ENCODE measurements at places on chromosomes 1 and 21.

DNA sequence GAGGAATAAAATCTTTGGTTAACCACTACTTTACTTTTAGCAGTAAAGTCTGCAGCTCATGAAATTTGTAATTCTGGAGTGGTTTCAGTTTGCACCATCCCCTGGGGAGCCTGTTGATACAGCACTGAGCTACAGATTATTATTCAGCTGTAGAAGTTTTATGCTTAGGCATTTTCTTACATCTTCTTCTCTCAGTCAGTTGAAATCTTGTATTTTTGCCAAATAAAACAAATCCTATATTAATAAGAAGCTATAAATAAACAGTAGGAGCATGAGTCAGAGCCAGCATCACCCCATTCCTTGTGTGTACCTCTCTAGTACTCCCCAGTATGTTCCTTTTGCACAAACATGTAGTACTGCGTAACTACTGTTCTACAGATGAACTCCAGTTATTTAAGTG, 118.9 kb downstream of the ATF6 start:
- DNase-seq: no peak

DNA sequence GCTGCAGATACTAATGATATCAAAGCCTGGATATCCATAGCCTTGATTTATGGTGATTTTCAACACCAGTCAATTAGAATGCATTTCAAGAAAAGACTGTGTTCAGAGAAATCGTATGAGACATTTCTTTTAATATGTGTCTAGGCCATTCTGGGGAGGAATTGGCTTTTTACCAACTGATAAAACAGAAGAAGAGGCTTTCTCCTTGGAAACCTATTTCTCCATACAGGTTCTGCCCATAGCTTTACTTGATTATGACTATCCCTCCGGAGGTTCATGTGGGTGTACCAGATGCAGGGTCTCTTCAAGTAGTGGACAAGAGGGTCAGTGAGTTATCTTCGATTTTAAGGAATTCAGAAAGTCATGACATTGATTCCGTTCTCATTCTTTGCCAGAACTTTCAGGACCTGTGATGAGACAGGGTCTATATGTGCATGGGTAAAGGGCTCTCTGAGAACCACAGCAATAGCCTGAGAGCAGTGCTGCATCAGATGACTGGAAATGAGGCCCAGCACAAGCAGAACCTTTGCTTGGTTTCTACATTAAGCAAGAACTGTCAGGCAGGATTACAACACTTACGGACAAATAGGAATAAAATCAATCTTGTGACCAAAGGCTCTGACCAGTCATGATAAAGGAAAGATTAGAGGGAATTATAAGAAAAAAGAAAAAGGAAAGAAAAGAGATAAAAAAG, 263.7 kb upstream of the SGIP1 start:
- no peak for DNase-seq

GRCh38 chr1:227731241-227731677, 3.8 kb downstream of the JMJD4 start:
- DNase-seq: no peak

DNA sequence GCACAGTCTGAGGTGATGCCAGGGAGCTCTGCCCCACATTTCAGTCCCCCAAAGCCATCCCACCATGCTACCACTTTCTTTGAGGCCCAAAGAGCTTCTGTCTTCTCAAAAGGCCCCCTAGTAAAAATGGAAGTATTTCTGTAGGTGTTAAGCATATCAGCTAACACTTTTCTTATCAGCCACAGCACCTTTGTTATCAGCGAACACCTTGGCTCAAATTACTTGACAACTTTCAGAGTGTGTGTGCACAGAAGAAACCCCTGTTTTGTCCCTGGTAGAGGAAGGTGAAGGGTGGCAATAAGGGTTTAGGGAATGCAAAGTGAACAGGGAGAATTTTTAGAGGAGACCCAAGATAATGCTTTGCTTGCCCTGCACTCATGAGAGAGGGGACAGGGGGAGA, 54.8 kb upstream of the GJA8 start:
- DNase-seq: no peak

GRCh38 chr1:103275725-103276124, 167.4 kb upstream of the COL11A1 start:
- DNase-seq: no peak

DNA sequence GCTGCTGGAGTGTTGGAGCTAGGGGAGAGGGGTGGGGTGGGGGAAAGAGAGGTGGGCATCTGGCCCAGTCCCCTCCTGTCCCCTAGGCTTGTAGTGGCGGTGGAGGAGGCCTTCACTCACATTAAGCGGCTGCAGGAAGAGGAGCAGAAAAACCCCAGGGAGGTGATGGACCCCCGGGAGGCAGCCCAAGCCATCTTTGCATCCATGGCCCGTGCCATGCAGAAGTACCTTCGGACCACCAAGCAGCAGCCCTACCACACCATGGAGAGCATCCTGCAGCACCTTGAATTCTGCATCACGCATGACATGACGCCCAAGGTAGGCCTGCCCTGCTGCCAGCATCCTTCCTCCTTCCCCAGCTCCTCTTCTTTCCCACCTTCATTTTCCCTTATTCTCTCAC, 23.6 kb downstream of the VANGL2 start:
- no peak for DNase-seq

- no peak for DNase-seq
Observed at GRCh38 chr1:88029142-88029541, 654.9 kb upstream of the PKN2 start.

- no peak for DNase-seq
Observed at GRCh38 chr1:44776730-44777068, 1.4 kb downstream of the RPS8 start.

DNA sequence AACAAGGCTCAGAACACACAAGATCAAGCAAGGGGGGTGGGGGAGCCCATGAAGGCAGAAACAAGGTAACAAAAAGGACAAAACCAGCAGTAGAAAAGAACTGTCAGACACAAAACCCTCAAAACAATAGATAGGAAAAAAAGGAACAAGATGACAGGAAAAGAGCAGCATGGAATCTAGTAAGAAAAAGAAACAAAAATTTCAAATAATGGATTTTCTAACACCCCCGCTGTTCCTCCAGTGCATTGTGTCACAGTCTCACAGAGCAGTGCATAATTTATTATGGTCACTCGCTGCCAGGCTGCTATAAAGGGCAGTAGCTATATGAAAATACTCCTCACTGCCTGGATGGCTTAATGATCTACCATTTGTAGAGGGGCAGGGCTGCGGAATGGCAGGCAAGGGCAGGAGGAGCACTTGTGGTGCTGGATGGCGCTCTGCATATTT, 567.9 kb downstream of the DPYD start:
- no peak for DNase-seq

GRCh38 chr1:234111458-234112142, 207.1 kb downstream of the SLC35F3 start:
- DNase-seq: no peak

DNA sequence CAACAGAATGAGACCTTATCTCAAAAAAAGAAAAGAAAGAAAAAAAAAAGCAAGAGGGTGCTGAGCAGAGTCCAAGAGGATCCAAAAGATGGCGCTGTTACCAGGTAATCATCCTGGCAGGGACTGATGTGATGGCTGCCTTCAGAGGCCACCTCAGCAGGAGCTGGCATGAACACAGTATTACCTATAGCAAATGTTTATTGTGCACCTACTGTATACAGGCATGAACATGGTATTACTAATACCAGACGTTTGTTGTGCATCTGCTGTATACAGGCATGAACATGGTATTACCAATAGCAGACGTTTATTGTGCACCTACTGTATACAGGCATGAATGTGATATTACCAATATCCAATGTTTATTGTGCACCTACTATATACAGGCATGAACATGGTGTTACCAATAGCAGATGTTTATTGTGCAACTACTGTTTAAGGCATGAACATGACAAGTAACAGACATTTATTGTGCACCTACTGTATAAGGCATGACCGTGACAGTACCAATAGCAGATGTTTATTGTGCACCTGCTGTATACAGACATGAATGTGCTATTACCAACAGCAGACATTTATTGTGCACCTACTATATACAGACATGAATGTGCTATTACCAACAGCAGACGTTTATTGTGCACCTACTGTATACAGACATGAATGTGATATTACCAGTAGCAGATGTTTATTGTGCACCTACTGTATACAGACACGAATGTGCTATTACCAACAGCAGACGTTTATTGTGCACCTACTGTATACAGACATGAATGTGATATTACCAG, 115.1 kb upstream of the TMEM51 start:
- DNase-seq: no peak

DNA sequence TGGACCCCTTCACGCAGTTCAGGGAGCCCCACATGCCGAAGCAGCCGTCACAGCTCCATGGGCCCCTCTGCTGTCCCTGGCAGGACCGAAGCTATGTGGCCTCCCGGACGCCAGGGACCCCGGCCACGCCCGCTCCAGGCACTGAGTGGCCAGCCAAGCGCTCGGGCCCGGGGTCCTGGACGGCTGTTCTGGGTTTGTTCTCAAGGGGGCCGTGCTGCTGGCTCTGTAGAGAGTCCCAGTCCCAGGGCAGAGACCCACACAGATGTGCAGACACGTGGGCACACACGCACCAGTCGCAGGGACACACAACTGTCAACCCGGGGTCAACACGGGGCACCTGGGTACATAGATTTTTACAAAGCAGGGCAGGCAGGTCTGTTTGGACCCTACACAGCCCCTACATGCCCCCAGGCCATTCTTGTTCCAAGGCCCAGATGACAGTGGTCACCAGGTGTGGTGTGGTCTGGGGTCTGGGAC, 6.7 kb downstream of the B3GALT6 start:
- no peak for DNase-seq

GRCh38 chr1:117631359-117632160, 25.7 kb downstream of the TENT5C start:
- DNase-seq: no peak

- no peak for DNase-seq
Observed at GRCh38 chr1:21672478-21673276, 3.5 kb upstream of the RAP1GAP start.

DNA sequence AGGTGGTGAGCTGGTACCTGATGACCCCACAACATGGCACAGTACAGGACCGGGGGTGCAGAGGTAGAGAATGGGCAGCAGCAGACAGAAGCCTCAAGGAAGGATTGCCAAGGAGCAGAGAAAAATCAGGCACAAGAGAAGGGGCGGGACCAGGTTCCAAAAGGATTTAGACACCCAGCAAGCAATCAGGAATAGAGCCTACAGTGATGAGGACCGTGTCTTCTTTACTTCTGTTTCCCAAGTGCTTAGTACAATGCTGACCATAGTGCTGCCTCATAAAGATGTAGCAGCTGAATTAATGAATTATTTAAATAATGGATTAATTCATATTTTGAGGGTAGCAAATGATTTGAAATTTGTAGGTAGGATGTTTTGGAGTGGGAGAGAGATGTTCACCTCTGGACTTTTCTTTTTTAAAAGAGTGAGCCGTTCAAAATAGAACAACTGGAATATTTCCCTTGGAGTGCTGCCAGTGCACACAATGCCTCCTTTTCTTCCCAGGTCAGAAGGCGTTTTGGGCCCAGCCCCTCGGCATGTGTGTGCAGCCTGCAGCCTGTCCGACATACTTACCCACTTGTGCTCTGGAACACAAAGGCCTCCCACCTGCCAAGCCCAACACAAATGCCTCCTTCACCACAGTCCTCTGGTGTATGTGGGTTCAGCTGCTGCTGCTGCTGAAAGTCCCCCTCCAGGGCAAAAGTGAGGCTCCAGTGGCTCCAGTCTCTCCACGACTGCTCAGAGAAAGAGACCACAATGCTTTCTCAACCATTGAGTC, 19.6 kb downstream of the KANK4 start:
- DNase-seq: no peak

DNA sequence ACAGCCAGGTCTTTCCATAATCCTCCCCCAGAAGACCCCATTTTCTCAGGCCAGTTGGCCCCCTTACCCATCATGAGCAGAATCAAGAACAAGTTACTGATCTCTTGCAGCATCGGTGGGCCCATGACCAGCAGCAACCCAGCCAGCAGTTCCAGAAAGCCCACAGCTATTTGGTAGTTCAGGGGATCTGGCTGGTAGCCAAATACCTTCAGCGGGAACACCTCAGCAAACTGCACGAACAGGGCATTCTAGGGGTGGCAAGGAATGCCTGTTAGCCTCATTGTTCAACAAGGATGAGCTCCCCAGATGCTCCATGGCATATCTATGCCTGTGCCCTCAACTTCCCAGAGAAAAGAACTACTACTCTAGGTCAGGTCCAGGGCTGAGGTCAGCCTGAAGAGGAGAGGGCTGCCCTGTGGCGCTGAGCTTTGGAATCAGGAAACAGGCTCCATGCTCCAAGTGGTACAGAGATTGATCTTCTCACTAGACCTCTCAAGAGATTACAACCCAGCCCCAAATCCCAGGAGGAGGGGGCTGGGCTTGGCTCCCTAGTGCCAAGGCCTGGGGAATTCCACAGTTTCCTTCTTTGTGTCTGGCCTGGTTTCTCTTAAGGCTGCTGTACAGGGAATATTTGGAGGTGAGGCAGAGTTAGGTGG, 1.3 kb downstream of the TMEM35B start:
- no peak for DNase-seq

DNA sequence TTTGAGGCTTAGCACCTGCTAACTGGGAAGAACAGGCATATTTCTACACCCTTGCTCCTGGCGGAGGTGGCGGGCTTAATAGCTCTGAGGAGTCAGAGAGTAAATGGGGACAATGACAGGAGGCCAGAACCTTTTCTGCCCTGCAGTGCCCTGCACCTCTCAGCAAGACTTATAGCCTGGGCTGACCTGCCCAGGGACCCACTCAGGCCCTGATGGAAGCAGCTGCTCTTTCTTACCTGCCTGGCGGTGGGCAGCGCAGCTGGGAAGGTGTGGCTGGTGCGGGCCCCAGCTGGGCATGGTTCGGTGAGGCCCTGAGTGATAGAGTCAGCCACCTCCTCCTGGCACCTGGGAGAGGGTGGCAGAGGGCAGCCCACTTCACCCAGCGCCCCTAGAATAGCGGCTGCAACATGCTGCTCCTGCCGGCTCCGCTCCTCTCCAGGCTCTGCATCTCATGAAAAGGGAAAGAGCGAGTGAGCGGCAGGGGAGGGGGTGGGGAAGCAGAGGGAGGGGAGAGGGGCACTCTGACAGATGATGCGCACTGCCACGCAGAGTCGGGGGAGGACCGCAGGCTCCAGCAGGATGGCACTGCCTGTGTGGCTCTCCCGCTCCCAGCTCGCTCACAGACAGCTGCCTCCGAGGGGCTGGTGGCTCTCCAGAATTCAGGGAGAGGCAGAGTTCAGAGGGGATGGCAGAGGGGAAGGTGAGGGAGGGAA, at the start of gene RGS8:
RGS8 (minus strand) TSS at position 472 of the 713 bp plus-strand sequence. CDS start 14,938 bp downstream, outside the sequence.
- DNase-seq: no peak

GRCh38 chr1:204726478-204726877, 40.9 kb upstream of the LRRN2 start:
- DNase-seq: no peak

DNA sequence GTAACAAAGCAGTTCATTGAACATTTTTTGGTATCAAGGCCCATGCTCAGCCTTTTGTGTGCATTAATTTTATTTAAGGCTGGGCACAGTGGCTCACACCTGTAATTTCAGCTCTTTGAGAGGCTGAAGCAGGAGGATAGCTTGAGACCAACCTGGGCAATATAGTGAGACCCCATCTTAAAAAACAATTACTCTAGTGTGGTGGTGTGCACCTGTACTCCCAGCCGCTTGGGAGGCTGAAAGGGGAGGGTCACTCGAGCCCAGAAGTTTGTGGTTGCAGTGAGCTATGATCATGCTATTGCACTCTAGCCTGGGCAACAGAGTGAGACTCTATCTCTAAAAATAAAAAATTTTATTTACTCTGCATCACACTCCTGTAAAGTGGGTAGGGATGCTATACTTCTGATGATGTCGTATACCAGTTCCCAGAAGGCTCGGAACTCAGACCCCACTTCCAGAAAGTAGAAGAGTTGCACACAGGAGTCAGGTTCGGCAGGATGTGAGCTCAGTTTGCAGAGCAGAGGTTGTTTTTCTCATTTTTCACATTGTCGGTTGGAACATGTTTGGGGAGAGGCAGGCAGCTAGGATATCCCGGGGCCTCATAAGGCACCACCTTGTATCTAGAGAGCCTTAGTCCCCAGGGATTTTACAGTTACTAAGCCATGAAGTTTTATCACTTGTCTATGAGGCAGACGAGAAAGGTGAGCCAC, 144.6 kb downstream of the GALNT2 start:
- DNase-seq: no peak
